Esophagus mucosa (tissue), 1 donor: ENCODE measurements at places on chromosomes 7 and 10. TPM values are rescaled to one million over a fixed set of nuclear protein-coding genes. Genes with fewer than 3 reads are reported as not detected.

DNA sequence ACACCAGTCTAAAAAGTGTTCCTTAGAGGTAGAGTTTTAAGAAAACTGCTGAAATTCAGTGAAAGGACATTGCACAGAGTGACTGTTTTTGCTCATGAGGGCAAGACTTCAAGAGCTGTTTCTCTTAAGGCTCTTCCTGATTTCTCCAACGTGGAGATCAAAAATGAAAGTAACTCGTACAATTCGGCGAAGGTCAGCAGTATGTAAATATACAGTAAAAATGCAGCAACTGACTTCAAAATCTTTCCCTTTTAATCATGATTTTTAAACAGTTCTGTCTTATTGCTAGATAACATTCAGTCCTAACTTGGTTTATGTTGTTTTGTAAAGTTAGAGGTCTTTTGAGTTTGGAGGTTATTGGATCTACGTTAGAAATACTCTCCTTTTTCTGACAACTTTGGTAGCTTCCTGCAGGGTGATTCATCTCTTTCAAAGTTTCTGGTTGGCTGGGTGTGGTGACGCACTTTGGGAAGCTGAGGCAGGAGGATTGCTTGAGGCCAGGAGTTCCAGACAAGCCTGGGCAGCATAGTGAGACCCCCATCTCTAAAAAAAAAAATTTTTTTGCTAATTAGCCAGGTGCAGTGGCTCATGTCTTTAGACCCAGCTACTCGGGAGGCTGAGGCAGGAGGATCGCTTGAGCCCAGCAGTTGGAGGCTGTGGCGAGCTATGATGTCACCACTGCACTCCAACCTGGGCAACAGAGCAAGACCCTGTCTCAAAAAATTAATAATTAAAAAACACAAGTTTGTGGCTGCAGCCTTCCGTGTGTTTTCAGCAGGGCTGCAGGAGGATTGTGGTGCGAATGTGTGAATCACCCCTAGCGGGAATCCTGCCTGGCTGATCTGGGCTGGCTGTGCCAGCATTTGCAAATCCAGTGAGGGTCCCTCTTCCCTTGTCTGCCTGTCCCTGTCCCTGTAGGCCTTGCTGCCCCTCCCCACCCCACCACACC is 29.2 kb upstream of the AP5Z1 start:
- ATAC-seq = no peak

- no peak for ATAC-seq
Observed at GRCh38 chr10:24701447-24701846, 22.2 kb downstream of the ARHGAP21 start.

VIPR2 gene
- 0.04 TPM for total RNA-seq

SLC29A4 gene
- total RNA-seq = 0.48 TPM

SYT15 gene
- 1.4 TPM for total RNA-seq

- no peak for ATAC-seq
Observed at GRCh38 chr7:141731476-141732149, 6.5 kb upstream of the SSBP1 start.

- ATAC-seq = peak; percentile 17
Observed at GRCh38 chr10:122197611-122198222, 73.4 kb upstream of the BTBD16 start.

DNA sequence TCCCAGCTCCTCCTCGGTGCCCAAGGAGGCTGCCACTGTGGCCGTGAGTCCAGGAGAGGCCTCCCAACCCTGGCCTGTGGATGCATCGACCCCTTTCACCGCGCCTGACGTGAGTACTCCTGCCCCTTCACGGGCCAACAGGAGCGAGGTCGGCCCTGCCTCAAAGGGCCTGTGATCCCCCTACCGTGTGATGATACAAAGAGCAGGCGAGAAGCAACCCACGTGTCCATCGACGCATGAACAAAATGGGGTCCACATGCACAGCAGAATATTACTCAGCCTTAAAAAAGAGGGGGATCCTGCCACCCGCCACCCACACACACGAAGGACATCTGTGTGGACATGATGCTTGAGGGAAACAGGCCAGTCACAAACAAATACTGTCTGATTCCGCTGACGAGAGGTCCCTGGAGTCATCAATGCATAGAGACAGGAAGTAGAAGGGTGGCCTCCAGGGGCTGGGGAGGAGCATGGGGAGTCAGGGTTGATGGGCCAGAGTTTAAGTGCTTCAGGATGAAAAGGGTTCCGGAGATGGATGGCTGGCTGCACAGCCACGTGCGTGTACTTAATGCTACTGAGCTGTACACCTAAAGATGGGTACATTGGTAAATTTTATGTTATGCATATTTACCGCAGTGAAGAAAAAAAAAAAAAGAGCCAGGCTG is 151.9 kb downstream of the PRKAG2 start:
- ATAC-seq = no peak

GRCh38 chr7:150357771-150358427 is 10.7 kb upstream of the REPIN1 start:
- ATAC-seq = no peak

DNA sequence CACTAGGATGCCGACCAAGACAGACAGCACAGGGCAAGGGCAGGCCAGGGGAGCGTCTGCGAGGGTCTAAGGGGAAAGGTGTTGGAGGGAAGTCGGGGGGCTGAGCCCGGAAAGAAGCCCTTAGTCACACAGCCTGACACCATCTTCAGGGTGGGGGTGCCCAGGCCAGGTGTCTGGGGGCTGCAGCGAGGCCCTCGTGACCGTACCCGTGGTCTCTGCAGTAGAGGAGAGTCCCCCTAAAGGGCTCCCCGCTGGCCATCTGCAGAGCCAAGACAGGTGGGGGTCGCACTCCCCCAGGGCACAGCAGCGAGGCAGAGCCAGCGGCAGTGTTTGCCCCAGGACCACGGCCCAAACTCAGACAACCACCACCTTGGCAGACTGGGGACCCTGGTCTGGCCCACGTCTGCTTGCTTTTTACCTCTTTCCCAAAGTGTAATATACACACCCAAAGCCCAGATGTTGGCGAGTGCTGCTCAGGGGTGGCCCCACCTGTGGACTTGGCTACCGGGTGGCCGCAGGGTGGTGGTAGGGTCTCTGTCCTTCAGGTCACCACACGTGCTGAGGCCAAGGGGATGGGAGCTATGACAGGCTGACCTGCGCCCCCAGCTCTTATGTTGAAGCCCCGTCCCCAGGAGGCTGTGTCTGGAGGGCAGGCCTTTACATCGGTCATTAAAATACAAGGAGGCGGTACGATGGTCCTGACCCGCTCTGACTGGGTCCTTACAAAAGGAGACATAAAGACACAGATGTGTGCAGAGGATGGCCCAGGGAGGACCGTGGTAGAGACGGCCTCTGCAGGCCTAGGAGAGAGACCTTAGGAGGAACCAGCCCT is 107.4 kb downstream of the DNAJB6 start:
- ATAC-seq = no peak

TMEM26 gene
- total RNA-seq = 0.24 TPM

- ATAC-seq = peak; percentile 41
Observed at GRCh38 chr10:71684356-71685173, 35.0 kb downstream of the C10orf105 start.

GRCh38 chr7:114405427-114405826 is 9.2 kb upstream of the FOXP2 start:
- peak; percentile 84 for ATAC-seq

GRCh38 chr7:6730343-6730633 is 23.5 kb upstream of the ZNF12 start:
- ATAC-seq = no peak
